Stimulated activated CD8-positive, alpha-beta memory T cell treated with anti-CD3 and anti-CD28 coated beads, Interleukin-12 subunit alpha, Interleukin-12 subunit beta, amount 100 ng/mL, for 1 hour (primary cell): ENCODE measurements at places on chromosomes 12 and 14.

DNA sequence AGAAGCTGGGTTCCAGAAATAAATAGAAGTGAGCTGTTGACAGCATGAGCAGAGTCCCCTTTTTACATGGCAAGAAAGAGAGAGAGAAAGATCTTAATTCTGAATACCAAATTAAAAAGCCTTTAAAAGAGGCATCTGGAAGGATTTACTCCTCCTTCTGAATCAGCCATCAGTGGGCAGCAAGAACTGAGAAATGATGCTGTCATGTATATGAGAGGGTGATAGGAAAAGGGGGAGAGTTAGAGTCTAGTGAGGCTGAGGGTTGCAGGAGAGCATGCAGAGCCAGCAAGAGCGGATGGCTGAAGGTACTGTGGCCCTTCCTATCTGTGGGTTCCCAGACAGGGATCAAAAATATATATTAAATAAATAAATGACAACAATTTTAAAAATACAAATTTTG lies 34.5 kb upstream of the GNG2 start:
- DNase-seq, result no peak

DNA sequence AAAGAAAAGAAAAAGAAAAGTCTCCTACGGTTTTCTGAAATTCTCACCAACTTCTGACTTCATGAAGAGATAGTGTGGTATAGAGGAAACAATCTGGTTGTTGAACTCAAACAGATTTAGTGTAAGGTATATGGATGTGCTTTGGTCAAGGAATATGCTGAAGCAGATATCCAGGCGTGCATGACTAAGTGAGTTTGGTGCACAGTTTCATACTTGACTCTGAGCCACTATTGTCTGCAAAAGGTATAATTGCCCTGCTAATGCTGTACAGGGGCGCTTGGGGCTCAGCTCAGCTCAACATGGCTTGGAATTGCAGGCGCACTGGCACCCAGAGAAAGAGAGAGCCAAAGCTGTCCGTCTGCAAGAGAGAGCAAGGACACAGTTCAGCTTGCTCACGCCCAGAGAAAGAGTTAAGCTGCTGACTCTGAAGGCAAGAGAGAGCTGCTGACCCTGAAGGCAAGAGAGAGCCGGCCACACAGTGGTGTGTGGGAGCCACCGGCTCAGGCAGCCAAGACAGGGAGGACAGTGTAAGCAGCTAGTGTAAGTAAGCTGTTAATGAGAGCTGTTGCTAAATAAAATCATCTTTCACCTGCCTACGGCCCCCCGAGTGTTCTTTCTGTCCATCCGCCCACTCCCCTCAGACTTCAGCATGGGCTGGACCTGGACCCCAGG lies 66.4 kb upstream of the SLC38A4 start:
- DNase-seq, result no peak

GRCh38 chr12:50574601-50575348 lies 70.0 kb downstream of the DIP2B start:
- DNase-seq, result no peak

- DNase-seq, result no peak
These were observed 2.7 kb downstream of the JAG2 start for GRCh38 chr14:105165761-105166485.

DNA sequence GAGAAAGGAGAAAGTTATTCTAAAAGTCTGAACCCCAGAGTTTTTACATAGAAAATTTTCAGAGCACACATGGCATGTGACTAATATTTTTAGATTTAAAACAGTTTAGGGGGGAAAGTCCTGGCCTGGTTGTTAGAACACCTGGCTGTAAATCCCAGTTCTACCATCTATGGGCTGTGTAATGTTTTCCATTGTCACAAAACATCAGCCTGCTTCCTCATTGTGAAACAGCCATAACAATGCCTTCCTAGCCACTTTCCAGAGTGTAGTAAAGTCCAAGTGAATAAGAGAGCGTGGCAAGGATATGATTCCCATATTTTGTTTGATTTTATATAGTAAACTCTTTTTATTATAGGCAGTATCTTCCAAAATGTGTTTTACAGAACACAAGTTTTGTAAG lies 310.0 kb upstream of the DCN start:
- no peak for DNase-seq

GRCh38 chr14:64721391-64721791 lies 17.2 kb downstream of the PLEKHG3 start:
- DNase-seq, result no peak

- no peak for DNase-seq
These were observed 45.3 kb upstream of the MTERF2 start for GRCh38 chr12:107032266-107032665.
